ENCODE measurements at places on chromosomes 7 and 10.

DNA sequence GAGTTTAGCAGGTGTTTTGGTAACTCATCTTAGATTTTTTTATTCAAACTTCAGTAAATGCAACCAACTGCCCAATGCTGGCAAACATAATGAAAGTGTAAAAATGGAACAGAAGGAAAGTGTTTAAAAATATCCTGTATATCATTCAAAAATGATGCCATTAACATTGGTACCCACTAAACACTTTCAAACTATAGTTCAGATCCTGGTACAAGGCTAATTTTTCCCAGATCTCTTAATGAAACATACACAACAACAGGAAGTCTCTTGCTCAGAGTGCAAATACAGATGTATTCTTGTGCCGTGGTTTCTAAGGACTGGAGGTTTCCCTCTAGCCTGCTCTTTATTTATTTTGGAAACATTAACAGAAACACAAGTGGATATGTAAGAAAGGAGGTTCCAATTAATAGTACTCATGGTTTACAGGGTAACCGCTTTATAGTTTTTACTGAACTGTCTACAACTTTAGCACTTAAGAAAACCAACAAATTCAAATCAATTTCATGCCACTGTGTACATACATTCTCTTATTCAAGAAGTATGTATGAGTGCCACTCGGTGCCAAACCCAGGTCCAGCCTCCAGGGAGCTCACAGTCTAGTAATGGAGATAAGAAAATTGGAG lies 176.0 kb upstream of the AKR1E2 start:
- peak; percentile 22 for DNase-seq

GRCh38 chr7:20665096-20665495 lies 49.6 kb downstream of the ABCB5 start:
- DNase-seq, result no peak

- DNase-seq, result peak; percentile 49
Observed at GRCh38 chr7:101747879-101748345, 69.5 kb upstream of the CUX1 start.

- DNase-seq, result no peak
Observed at GRCh38 chr7:5685205-5685604, 96.3 kb downstream of the RNF216 start.

DNA sequence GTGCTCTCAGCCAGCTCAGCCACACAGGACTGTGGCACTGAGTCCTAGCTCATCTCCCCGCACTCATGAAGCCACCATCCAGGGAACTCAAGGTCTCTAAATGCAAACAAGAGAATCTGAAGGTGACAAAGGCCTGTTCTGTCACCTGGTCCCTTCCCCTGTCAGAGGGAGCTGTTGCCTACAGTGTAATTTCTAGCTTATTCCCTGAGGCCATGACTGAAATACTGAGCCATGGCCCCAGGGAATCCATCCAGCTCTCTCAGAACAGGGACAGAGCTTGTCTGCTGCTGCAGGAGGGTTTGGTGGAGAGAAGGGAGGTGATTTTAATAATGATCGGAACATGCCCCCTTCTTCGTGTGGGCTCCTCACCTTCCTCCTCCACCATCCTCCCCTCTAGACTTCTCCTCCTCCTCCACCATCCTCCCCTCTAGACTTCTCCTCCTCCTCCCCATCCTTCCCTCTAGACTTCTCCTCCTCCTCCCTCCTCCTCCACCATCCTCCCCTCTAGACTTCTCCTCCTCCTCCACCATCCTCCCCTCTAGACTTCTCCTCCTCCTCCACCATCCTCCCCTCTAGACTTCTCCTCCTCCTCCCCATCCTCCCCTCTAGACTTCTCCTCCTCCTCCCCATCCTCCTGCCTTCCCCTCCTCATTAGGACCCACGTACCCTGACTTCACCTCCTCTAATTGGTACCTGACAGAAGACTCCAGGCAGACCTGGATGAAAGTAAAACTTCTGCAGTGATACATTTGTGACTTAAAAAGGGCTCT lies 338.0 kb upstream of the MKI67 start:
- no peak for DNase-seq

DNA sequence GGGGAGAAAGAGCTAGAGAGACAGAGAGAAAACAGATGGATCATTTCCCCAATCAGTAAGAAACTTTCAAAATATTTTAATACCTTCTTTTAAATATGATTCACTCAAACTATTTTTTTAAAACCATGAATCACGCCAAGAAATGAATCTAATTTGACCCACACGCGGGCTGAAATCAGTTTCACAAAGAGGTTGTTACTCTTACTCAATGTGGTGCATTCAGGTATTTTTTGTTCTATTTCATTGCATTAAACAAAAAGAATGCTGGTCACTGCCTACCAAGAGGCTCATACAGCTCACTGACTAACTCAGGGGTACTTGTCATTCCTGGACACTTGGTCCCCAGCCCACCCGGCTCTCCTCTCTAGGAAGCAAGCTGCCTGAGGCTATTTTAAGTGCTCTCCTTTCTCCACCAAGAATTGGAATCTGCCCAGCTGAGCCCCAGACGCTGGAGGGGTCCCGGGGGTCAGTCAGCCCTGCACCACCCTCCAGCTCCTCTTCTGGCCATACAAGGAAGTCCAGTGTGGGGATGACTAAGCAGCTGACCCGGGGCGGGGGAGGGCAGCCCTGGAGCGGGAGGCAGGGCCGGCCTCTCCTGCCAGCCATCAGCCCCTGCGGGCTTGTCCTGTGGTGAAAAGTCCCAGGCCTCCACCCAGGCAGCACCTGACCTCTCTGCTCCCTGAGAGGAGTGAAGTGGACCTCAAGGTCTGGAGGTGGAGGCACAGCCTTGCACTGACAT lies 21.7 kb upstream of the PFKP start:
- DNase-seq, result peak; percentile 81

- DNase-seq, result no peak
Observed at GRCh38 chr7:74399006-74399405, 54.7 kb upstream of the GTF2IRD1 start.

GRCh38 chr10:103280031-103280430 lies 3.1 kb downstream of the INA start:
- DNase-seq, result peak; percentile 39

GRCh38 chr10:69004821-69005220 lies 16.2 kb downstream of the KIFBP start:
- DNase-seq, result peak; percentile 9

DNA sequence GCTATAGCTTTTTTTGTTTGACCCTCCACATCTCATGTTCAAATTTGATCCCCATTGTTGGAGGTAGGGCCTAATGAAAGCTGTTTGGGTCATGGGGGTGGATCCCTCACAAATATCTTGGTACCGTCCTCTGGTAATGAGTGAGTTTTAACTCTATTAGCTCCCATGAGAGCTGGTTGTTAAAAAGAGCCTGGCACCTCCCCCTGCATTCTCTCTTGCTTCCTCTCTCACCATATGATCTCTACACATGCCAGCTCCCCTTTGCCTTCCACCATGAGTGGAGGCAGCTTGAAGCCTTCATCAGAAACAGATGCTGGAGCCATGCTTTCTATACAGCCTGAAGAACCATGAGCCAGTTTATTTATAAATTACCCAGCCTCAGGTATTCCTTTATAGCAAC lies 43.0 kb upstream of the IMMP2L start:
- DNase-seq, result no peak

GRCh38 chr7:159126311-159127260 lies 18.1 kb downstream of the VIPR2 start:
- peak; percentile 94 for DNase-seq

GRCh38 chr7:153386556-153386955 lies 627.0 kb downstream of the ACTR3B start:
- DNase-seq, result no peak

DNA sequence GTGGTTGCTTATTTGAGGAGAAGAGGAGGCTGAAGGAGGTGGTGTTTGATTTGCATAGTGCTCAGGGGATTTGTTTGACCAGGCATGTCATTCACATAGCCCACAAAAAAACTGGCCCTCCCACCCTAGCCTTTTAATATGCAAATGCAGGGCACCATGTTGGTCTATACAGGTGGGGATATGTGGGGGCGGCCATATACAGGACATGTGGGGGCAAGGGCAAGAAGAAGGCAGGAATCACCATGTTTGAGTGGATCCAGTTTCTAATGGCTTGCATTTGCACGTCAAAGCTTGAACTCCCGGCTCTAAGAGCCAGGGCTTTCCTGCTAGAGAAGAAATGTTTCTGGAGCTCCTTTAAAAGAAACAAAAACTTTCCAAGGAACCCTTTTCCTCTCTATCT lies 541.0 kb downstream of the ZWINT start:
- DNase-seq, result no peak

- DNase-seq, result no peak
Observed at GRCh38 chr7:36202398-36202797, 49.3 kb downstream of the EEPD1 start.

DNA sequence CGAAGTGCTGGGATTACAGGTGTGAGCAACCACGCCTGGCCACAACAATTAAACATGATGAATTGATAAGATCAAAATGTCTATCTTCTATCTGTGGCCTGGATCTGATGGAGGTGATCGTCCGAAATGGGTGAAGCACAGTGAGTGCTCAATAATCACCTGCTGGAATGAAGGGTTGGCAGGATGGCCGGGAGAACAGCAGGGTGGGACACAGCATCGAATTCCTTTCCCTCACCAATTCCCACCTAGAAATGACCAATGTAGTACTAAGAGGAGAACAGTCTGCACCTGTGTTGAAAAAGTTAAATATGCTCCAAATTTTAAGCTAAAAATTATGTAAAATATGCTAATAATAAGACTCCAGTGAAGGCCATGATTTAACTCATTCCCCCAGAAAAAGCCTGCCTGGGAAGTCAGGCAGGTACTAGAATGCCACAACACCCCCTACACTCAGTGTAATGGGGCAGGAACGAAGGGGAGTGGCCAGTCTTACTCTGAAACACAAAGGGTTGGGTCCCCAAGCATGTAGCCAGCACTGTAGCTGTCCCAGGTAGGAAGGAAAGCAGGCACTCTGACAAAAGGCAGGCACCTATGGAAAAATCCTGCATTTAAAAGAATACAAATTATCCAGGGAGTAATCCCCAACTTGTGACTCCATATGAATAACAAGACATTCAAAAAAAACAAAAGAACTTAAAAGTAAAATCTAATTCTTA lies 110.3 kb downstream of the VPS41 start:
- DNase-seq, result no peak

DNA sequence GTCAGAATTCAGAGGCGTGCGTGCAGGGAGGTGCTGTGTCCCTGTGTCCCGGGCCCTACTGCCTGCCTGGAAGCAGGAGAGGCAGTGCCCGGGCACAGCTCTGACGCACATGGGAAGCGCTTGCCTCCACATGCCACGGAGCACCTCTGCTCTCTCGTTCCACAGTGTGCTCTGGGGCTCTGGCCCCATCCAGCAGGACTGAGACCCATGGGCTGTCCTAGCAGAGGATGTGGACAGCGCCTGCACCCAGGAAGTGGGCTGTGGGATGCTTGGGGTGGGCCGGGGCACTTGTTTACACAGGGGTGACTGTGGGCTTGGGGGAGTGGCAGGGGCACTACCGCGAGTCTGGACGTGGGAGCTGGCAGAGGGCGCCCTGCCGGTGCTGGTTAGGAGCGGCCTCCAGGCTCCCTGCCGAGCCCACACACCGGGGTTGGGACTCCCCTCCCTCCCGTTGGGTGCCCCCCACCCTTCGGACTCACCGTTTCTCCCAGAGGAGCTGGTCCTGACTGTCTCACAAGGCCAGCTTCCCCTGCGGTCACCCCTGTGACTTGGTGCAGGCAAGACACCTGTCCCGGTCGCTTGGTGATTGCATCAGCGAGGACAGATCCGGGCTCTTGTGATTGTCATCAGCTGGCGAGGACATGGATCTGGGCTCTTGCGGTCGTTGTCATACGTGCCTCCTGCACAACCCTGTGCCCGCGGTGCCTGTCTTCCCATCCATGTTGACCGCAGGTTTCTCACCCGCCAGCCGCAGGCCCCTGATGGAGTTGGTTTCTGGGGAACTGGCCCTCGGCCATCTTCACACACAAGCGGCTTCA lies 83.1 kb downstream of the NKX6-2 start:
- DNase-seq, result no peak

DNA sequence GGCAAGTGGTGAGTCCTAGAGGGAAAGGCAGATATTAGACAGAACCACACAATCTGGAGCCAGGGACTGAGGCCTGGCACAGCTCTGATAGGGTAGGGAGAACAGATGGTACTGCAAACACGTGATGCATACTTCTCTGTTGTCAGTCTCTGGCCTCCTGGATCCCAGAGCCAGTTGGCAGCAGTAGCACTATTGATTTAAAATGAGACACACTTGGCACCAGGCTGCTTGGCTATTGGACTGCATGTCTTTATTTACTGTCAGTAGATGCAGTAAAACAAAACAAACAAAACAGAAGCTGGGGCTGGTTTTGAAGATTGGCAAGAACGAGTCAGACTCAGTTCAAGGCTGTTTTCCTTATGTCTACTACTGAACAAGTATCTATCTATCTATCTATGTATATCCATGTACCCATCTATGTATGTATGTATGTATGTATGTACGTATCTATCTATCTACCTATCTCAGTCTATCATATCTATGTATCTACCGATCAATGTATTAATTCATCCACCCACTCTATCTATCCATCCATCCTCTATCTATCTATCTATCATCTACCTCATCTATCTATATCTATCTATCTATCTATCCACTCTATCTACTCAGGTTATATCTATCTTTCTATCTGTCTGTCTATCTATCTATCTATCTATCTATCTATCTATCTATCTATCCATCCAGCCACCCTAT lies 23.4 kb upstream of the MGAM2 start:
- DNase-seq, result no peak

All from eye (tissue), 1 donor.